ENCODE measurements at places on chromosomes 11 and 22. TPM values are rescaled to one million over a fixed set of nuclear protein-coding genes. Genes with fewer than 3 reads are reported as not detected.

Gene TSSK2
- not detected for total RNA-seq

Gene E2F8
- total RNA-seq = 5.5 TPM

GRCh38 chr11:102717280-102717679 is 7.5 kb downstream of the MMP8 start:
- no peak for DNase-seq
- no peaks in the 10 kb centered on the region for H3K36me3 ChIP-seq
- H3K4me1 ChIP-seq = no peaks in the 10 kb centered on the region
- no peak overlapping the region for H3K4me3 ChIP-seq

- no peaks in the 10 kb centered on the region for H3K4me1 ChIP-seq
- peaks cover 7% of the 10 kb centered on the region for H3K36me3 ChIP-seq
- H3K27me3 ChIP-seq = no peaks in the 10 kb centered on the region
- no peak for DNase-seq
- H3K27ac ChIP-seq = no peak overlapping the region
- H3K4me3 ChIP-seq = no peak overlapping the region
Measured at GRCh38 chr22:49650336-49651241, 177.1 kb downstream of the BRD1 start.

DNA sequence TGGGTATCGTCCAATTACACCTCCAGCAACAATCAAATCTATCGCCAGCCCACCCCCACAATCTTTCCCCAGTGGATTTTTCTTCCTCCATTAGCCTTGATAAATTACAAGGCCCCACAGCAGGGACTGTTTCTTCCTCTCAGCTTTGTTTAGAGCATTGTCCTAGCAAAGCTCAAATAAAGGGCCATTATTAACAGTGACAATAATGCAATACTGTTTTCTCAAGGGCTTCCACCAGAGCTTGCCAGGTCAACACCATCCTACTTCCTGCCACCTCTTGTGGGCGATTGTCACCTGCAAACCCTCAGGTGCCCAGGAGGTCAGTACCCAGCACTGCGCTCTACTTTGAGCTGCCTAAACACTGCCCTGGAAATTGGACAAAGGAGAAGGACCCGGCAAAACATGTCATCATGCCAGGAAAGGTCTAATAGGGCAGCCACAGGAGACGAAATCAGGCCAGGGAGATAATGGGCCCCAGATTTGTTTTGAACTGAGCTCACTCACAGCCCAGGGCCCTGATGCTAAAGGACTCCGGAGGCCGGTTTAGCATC is 95.2 kb downstream of the ABTB2 start:
- no peak overlapping the region for H3K27ac ChIP-seq
- DNase-seq = no peak
- no peak overlapping the region for H3K4me3 ChIP-seq
- no peaks in the 10 kb centered on the region for H3K27me3 ChIP-seq

- no peak overlapping the region for H3K4me3 ChIP-seq
- no peaks in the 10 kb centered on the region for H3K27me3 ChIP-seq
- no peak for DNase-seq
- H3K36me3 ChIP-seq = no peaks in the 10 kb centered on the region
- no peak overlapping the region for H3K27ac ChIP-seq
Measured at GRCh38 chr11:12902791-12903486, 106.2 kb upstream of the RASSF10 start.

DNA sequence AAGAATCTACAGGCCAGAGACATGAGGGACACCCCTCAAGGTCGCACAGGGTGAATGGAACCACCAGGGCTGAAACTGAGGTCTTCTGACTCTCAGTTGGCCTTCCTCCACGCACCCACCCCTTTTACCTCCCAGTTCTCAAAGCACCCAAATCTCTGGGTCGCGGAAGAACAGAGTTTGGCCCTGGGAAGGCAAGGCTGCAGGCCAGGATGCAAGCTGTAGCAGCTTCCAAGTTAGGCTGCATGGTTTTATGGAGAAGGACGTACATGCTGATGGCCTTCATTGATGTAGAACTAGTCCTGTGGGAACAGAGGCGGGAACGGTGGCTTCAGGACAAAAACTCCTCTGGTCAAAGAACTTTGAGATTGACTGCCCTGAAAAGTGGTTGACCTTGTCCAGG is 143.5 kb upstream of the B3GAT1 start:
- H3K4me1 ChIP-seq = no peaks in the 10 kb centered on the region
- no peaks in the 10 kb centered on the region for H3K36me3 ChIP-seq
- no peak overlapping the region for H3K27ac ChIP-seq

- no peak overlapping the region for H3K4me3 ChIP-seq
- H3K27ac ChIP-seq = no peak overlapping the region
- no peaks in the 10 kb centered on the region for H3K36me3 ChIP-seq
- no peaks in the 10 kb centered on the region for H3K4me1 ChIP-seq
- H3K27me3 ChIP-seq = no peaks in the 10 kb centered on the region
Measured at GRCh38 chr11:66904561-66904960, 47.7 kb downstream of the LRFN4 start.

GRCh38 chr11:86067009-86067850 is 1.7 kb downstream of the PICALM start:
- peak overlapping the region; percentile 83 for H3K27ac ChIP-seq
- DNase-seq = no peak
- peaks cover 23% of the 10 kb centered on the region for H3K4me1 ChIP-seq
- no peaks in the 10 kb centered on the region for H3K27me3 ChIP-seq

Gene GGTLC3
- not detected for total RNA-seq

GRCh38 chr11:100805506-100806199 is 118.6 kb downstream of the ARHGAP42 start:
- H3K27ac ChIP-seq = no peak overlapping the region
- no peak overlapping the region for H3K4me3 ChIP-seq
- H3K4me1 ChIP-seq = no peaks in the 10 kb centered on the region
- no peaks in the 10 kb centered on the region for H3K36me3 ChIP-seq

DNA sequence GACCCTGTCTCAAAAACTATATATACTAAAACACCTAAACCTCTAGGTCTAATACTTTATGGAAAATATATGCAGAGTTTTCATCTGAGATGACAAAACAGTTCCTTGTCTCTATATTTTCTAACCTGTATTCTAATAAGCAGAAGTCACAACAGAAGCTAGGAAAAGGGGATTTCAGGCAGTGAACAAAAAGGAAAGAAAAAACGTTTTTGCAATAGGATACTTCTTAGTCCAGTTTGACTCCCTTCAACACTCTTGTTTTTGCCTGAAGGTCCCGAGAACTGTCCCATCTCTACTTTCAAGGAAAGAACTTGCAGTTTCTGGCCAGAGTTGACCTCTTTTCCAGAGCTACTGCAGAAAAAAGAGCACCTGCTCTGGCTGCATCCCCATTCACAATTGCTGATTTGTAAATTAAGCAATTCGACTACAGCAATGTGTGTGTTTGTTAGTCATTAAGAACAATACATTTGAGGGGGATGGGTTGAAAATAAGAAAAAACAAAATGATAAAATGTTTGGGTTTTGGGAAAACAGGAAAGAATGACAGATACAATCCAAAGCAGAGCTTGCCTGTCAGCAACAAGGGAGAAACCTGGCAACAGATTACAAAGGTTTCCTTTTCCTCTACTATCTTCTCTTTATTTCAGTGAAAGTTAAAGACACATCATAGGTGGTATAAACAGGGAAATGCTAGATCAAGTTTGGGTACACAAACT is 160.0 kb downstream of the FCHSD2 start:
- H3K27me3 ChIP-seq = no peaks in the 10 kb centered on the region
- no peaks in the 10 kb centered on the region for H3K4me1 ChIP-seq
- peaks cover 10% of the 10 kb centered on the region for H3K36me3 ChIP-seq
- H3K27ac ChIP-seq = peak overlapping the region; percentile 23
- DNase-seq = no peak

DNA sequence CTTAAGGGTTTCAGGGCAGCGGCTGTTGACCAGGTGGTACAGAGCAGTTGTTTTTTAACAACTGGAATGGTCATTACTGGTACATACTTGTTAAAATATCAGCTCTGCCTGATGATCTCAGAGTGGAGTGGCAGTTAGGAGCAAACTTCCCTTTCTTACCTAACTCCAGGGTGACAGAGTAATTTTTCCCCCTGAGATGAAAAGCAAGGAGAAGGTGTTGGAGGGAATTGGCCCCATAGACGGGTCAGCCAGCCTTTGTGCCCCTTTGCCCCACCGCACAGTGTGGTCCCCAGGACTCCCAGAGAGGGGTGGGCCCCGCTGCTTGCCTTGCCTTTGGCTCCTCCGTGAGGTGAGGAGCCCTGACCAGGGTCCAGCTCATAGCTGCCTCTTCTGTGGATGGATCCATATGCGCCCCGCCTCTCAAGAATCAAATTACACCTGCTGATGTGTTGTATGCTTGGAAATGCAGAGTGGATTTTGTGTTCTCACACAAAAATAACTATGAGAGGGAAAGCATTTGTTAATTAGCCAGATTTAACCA is 27.0 kb upstream of the SORL1-AS1 start:
- no peak for DNase-seq
- no peak overlapping the region for H3K27ac ChIP-seq
- H3K4me1 ChIP-seq = peaks cover 13% of the 10 kb centered on the region
- H3K36me3 ChIP-seq = peaks cover 16% of the 10 kb centered on the region

All from thymus (tissue), 14 donors.